ENCODE measurements at places on chromosomes 2 and 18.

DNA sequence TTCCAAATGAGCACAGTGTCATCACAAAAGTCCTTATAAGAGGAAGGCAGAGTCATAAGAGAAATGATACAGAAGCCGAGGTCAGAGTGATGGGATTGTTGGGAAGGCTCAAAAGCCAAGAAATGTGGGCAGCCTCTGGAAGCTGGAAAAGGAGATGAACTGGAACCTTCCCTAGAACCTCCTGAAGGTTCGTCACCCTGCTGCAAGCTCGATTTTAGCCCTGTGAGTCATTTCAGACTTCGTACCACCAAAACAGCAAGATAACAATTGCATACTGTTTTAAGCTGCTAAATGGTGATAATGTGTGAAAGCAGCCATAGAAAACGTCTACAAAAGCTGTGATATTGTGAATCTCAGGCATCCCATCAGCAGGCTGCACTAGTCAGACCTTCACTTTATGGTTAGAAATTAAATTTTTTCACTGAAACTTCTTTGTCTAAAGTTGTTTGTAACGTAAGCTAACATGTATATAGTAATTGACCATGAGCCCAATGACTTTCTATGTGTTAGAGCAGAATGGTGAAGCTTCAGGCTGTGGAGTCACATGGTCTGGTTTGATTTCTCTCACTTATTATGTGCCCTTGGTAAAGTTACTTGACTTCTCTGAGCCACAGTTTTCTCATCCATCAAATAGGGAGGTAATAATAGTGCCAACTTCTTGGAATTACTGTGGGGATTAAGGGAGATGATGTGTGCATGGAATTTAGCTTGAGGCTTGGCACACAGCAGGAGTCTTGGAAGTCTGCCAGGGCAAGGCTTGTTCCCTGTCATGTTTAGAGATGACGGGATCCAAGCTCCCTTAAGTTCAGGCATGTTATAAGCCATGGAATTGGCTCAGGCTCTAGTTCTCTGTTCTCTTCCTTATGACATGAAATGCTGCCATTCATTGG lies 132.0 kb upstream of the CCDC195 start:
- peak; percentile 50 for DNase-seq

DNA sequence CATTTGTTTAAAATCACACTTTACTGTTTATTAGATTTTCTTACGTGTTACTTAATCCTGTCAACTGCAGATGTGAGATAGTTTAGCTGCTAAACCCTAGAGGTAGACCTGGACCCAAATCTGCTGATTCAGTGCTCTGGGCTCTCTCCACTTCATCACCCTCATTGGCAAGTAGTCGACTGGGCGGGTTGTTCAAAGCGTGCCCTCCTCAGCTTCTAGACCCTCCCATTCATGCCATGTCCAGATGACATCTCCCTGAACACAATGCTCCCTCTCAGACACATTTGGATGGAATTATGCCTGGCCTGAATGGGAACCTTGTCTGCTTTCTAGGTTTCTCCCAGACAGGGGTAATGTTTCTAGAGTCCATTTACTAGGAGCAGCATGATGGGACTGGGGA lies 43.7 kb downstream of the RPIA start:
- no peak for DNase-seq

GRCh38 chr2:240597054-240597418 lies 10.5 kb downstream of the CAPN10 start:
- DNase-seq: no peak

DNA sequence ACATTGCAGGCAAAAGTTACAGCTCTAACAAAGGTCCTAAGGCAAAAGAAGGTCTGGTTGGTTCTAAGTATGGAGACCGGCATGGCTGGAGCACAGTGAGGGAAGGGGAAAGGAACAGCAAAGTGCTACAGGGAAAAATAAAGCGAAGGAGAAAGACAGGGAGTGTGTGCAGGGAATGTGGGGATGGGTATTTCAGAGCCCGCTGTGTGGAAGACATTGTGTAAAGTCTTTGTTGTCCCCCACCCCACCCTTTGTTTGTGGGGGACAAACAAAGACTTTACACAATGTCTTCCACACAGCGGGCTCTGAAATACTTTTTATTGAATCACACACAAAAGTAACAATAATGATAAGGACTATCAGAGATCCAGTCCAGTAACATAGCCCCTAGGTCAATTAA lies 28.9 kb upstream of the C2orf15 start:
- no peak for DNase-seq

DNA sequence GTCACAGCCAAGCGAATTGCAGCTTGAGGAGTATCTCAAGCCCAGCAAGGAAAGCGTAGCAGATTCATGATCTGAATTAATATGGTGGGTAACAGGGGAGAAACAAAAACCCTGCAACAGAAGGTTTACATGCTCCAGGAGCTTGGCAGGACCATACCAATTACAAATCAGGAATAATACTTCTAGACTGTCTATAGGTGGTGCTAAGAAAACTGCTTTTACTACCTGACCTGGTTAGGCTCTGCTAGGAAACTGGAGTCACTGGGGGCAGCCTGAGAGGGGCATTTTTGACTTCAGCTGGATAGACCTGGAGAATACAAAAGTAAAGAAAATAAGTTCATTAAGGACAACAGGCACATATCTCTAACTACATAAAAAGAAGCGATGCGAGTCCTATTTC lies 24.6 kb upstream of the SPOPL start:
- DNase-seq: no peak

- DNase-seq: no peak
Measured at GRCh38 chr2:191486584-191487320, 191.2 kb upstream of the NABP1 start.
